Neural crest cell (in vitro differentiated cells): ENCODE measurements at places on chromosomes 6 and 20.
A peak's percentile ranks its signal among the peaks of the same experiment; 100 is the strongest.

- DNase-seq: no peak
Observed at GRCh38 chr20:57291003-57291402, 24.6 kb upstream of the BMP7 start.

- DNase-seq: no peak
Observed at GRCh38 chr6:129717277-129717676, 7.3 kb upstream of the ARHGAP18 start.

GRCh38 chr20:54550776-54551396 lies 75.5 kb downstream of the DOK5 start:
- no peak for DNase-seq

DNA sequence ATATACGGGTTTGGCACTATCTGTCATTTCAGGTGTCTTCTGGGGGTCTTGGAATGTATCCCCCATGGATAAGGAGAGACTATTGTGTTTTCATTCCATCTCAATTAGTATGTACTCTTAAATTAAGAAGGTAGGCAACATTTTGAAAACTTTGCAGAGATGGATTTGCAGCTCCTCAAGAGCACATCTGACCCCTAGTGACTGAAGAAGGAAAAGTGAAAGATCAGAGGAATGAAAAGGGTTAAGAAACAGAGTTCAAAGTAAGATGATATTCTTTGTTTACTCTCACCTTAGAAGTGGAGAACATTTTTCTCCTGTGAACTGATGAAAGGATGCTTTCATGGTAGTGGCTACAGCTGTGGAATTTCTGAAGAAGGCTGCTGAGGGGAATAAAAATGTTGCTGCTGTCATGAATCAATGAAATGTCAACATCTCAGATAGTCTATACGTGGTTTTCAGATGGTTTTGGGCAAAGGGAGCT lies 41.5 kb downstream of the SH3BGRL2 start:
- DNase-seq: no peak

- DNase-seq: no peak
Observed at GRCh38 chr6:37727996-37728395, 30.3 kb upstream of the MDGA1 start.

GRCh38 chr20:63520934-63521601 lies 503 bp downstream of the PPDPF start:
- peak; percentile 57 for DNase-seq

- DNase-seq: no peak
Observed at GRCh38 chr6:14321992-14322772, 204.6 kb downstream of the CD83 start.

GRCh38 chr20:51562332-51563173 lies 20.0 kb upstream of the NFATC2 start:
- peak; percentile 57 for DNase-seq

DNA sequence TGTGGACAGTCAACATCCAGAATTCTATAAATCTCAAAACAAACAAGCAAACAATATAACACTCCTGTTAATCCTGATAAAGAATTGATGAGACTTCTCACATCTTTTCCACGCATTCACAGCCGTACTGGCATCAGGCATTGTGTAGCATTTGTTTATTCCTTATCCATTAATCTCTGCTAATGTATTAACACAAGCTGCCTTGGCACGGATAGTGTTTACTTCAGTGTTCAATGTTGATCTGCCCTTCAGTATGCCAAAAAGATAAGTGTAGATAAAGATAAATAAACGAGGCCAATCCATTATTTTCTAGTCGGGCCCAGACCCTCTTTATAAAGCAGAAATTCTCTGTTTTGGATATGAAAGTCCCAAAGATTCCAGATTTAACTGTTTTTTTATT lies 16.1 kb downstream of the UFL1 start:
- no peak for DNase-seq

- no peak for DNase-seq
Observed at GRCh38 chr6:103885446-103885845, 974.3 kb downstream of the HACE1 start.

DNA sequence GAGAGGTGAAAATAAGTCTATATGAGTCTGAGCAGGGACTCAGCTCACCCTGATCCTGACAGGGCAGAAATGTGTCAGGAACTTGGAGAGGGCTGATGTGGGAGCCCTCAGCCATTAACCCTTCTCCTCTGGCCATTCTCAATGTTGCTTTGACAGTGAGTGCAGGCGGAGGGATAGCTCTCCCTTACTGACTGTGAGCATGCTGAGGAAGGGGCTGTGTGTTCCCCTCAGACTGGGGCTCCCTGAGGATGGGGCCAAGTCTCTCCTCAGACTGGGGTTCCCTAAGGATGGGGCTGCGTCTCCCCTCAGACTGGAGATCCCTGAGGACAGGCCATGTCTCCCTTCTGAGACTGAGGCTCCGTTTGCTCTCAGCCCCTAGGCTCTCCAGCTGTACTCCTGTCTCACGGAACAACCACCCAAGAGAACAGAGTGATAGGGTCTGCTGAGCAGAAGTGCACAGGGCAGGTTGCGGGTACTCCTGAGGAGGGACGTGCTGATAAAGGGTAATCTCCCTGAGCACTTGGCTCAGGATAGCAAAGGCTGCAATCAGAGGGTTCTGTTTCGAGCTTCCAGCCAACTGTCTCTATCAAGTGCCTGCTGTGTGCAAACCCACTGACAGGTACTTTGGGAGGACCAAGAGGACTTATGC lies 141.0 kb downstream of the MRPL14 start:
- no peak for DNase-seq

DNA sequence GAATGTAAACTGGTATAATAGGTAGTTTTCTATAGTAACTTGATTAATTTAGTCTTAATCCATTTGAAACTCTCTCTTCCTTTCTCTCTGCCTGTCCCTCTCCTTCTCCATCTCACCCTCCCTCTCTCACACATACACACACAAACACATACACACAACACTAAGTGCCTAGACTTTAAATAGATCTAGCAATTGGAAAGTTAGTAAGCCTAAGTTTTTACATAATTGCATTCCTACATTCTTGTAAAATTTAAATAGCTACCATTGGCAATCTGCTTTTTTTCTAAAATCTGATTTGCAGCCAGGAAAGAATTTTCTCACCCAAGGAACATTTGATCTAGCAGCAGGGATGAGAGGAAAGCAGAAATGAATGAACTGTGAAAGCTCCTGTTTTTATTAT lies 15.7 kb downstream of the GFRA4 start:
- DNase-seq: no peak

DNA sequence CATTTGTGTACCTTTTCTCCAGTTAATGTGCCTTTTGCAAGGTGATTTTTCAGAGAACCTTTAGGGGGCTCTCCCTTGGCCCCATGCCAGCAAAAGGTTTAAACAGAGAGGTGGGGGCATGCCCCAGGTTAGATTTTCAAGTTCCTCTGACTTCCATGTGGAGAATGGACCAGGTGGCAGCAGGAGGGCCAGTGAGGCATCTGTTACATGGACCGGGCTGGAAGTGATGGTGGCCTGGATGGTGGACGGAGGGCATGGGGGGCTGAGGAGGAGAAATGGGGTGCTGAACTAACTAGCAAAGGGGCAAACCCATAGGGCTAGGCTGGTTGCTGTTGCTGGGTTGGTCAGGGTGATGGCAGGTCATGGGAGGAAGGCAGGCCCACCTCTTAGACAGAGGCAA lies 20.7 kb upstream of the BPI start:
- DNase-seq: no peak

- no peak for DNase-seq
Observed at GRCh38 chr6:66962082-66962481, 1255.1 kb upstream of the EYS start.

- no peak for DNase-seq
Observed at GRCh38 chr20:29299811-29300578, 1957.5 kb upstream of the DEFB115 start.

DNA sequence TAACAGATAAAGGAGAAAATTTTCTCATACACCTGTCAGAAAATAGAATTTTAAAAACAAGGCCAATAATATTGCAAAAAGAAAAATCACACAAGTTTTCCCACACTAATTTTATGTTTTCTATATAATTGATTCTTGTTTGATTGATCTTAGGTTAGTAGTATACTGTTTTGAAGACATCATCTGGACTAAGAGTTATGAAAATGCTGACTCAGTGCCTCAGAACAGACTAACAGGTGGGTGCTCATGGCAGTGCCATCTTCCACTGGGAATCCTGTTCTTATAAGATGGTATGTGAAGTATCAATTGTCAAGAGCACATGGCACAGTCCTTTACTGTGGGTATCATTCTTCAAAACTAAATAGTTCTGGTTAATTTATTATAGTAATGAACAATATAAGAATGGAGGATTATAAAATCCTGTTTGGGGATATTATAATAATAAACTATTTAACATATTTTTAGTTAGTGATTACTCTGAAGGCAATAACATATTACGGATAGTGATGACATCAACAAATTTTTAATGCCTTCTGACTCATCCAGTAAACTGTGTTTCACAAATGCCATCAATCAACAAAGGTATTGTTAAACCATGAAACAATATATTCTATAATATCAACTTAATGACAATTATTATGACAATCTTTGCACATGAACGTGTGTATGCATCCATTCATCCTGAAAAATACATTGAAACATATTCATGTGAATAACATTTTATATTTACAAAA lies 384.6 kb upstream of the KHDRBS2 start:
- DNase-seq: no peak

DNA sequence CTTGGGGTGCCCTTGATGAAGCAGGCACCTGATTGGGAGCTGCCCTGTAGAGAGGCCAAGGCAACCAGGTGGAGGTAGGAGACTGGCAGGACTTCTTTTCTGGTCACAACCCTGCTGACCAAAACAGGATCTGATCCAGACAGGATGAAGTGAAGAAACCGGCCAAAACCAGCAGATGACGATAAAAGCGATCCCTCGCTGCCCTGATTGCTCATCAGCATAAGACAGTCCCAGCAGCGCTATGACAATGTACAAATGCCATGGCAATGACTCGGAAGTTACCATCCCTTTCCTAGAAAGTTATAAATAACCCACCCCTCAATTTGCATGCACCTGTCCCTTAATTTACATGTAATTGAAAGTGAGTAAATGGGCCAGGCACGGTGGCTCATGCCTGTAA lies 88.4 kb upstream of the PDE10A start:
- DNase-seq: no peak
